ENCODE measurements at places on chromosomes 2 and 18.
A peak's percentile ranks its signal among the peaks of the same experiment; 100 is the strongest.

GRCh38 chr2:79622508-79622907 lies 109.7 kb downstream of the CTNNA2 start:
- DNase-seq: no peak

GRCh38 chr2:135840601-135841000 lies 3.6 kb upstream of the LCT start:
- no peak for DNase-seq

DNA sequence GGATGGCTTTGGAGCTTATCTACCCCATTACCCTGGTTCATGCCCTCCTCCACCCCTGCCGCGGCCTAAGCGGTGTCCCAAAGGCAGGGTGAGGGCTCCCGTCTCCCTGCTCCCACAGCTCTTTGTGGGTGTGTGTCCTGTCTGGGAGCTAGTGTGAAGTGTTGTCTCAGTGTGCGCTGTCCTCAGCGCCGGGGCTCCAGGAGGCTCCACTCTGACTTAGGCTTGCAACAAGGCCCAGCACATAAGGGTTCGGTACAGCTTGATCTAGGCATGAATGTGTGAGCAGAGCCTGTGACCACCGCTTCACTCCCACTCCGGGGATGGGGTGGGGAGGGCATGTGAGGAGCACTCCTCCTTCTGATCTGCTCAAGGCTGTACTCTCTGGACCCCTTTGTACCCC lies 1.2 kb downstream of the MC2R start:
- no peak for DNase-seq

- no peak for DNase-seq
Measured at GRCh38 chr2:138267161-138267901, 234.2 kb upstream of the SPOPL start.

- peak; percentile 69 for DNase-seq
Measured at GRCh38 chr2:128732976-128733431, 414.3 kb upstream of the HS6ST1 start.

DNA sequence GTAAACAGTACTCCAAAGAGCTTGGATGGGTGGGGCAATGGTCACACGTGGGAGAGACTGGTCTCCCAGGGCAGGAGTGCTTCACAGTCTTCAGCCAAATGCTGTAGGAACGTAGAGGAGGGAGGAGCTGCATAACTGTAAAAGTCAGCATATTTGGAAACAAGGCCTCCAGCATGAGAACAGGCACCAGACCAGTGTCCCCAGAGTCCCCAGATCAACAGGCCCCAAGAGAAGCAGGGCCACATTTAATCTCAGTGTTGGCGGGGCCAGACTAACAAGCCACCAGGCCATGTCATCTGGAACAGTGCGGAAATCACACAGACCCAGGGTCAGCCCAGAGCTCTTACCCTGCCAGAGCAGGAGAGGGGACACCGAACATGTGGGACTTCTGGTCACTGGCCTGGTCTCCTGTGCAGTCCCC lies 63.2 kb downstream of the ADCY3 start:
- DNase-seq: no peak

- DNase-seq: no peak
Measured at GRCh38 chr2:177771191-177771590, 301.4 kb downstream of the PDE11A start.
